ENCODE measurements at places on chromosomes 1 and 21. TPM values are rescaled to one million over a fixed set of nuclear protein-coding genes. Genes with fewer than 3 reads are reported as not detected.

The C1orf56 gene
- 3.0 TPM for total RNA-seq

DNA sequence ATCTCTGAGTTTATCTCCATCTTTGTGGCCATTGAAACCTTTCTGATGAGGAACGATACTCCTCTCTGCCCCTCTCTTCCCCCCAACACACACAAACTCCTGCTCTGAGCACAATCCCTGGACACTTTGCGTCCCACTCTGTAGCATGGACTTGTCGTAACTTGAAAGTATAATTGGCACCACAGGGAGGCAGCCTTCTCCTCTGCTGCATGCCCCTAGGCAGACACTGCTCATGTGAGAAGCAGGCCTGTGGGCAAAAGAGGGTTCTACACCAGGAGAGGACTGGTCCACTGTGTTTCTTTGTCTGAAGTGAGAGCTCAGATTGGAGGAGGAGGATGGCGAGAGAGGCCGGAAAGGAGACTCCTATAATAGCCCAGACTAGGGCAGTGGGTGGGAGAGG, 3.8 kb upstream of the PARS2 start:
- DNase-seq = no peak

DNA sequence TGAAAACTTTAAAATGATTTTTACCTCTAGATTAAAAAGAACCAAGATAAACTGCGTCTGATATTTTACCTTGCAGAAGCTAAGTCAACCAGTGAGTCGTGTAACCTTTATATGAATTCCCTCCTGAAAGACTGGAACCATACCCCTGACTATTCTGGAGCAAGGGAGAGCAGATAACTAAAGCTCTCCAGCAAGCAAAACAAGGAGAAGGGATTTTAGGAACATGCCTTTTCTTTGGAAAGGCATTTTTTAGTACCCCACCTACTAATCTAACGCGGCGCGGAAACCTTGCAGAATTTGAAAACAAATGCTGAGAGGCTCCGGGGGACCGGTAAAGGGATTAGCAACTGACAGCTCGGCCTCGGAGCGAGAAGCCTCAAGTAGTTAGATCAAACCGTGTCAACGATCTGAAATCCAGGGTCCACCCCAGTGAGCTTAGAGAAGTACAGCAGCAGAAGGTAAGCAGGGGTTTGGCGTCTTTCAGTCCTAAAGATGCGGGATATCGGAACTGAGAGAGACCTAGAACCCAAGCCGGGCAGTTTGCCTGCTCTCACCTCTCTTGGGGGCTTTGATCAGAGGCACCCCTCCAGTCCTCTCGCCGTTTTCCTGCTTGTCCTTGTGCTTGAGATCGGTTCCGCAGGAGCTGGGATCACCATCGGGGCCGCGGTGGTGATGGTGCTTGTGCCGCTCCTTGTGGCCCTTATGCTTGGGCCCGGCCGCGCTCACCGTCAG, 954 bp downstream of the RSBN1 start:
- DNase-seq = peak; percentile 5

DNA sequence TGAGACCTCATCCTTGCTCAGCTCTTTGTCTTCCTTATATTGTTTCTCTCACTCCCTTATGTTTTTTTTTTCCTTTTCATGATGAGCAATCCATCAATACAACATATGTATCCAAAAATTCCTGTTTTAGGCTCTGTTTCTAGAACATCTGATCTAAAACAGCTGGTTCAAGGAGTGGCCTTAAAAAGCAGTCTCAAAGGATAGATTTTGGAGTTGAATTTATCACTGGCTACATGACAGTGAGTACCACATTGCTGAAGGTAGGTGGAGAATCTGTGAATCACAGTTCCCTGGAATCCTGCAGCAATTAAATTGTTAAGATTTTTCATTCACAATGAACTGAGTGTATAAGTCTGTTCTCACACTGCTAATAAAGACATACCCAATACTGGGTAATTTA, 155.8 kb upstream of the ADAMTS5 start:
- DNase-seq = no peak

DNA sequence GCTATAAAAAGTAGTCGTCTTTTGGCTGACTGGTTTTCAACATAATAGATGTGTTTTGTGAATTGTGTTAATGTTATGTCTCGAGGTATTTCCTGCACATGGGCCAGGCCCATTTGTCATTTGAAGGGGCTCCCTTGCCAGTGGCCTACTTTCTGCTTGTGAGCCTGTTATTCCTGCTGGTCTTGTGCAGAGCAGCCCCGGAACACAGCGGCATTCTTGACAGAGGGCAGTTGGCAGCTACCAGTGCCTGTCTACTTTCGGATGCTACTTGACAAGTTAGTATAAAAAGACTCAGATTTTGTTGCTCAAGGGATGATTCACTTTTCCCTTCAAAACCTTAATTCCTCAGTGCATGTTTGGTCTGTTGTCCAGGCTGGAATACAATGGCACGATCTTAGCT, 28.5 kb downstream of the PGM1 start:
- DNase-seq = no peak

- no peak for DNase-seq
Measured at GRCh38 chr1:19222979-19223824, 13.1 kb upstream of the UBR4 start.

DNA sequence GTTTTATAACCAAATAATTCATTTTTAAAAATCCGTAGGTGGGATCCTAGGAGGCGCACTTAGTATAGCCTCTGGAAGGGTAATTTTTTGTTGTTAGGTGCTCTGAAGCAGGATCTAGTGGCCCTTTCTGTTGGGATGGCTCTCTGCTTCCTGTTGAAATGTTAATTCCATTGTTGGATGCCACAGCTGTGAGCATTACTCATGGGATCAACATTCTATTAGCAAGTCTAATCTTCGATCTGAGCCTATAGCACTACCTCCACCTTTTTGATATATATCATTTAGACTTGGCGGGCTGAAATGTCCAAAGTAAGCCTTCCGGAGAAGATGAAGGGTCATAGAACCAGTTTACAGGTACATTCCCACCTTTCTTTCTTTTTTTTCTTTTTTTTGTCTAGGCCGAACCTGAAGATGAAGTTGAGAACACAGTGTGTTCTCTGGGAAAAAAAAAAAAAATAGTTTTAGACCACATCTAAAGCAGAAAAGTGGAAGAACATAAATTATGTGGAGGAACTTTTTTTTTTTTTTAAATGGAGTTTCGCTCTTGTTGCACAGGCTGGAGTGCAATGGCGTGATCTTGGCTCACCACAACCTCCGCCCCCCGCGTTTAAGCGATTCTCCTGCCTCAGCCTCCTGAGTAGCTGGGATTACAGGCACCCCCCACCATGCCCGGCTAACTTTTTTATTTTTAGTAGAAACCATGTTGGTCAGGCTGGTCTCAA, 1.4 kb downstream of the CXADR start:
- DNase-seq = peak; percentile 41

DNA sequence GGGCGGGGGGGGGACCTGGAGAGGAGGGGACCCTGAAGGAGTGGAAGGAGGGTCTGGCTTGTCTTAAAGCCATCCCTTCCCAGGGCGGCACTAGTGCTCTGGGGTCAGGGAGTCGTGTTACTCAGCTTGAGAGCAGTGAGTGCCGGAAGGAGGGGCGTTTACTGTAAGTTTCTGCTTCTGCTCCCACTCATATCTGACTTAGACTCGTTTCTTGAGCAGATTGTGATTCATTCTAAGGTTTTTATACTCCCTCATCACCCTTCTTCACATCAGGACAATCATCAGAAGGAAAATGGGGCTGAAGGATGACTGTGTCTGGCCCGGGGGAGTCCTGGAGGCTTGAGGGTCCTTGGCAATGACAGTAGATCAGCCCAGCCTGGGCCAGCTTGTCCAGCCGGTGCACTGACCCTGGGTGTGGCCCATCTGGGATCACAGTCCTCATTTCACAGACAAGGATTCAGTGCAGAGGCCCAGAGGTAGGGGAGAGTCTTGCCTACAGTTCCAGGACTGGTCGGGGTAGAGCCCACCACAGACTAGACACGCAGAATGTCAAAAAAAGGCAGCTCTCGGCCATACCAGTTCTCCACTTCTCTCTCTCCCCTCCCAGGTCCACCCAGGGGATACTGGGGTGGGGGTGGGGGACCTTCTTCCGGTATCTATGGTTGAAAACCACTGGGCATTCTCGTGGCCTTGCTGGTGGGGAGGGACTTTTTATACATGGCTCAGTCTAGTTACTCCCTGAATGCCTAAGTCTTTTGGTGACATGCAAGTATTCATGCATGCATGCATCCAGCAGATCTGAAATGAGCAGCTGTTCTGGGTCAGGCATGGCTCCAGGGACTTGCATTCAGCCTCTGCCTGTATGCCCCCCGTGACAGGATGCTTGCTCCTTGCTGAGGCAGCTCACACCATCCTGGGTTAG, 5.1 kb downstream of the TNFRSF8 start:
- DNase-seq = peak; percentile 64
